ENCODE measurements at places on chromosomes 16 and 17. TPM values are rescaled to one million over a fixed set of nuclear protein-coding genes. Genes with fewer than 3 reads are reported as not detected.

- no peak for DNase-seq
Measured at GRCh38 chr17:52048137-52048898, 110.2 kb downstream of the CA10 start.

GRCh38 chr16:50257876-50258275 lies 8.5 kb upstream of the ADCY7 start:
- DNase-seq = no peak

Gene RAB26
- 1.1 TPM for total RNA-seq

Gene GGT6
- not detected for total RNA-seq

Gene TMIGD1
- not detected for total RNA-seq

GRCh38 chr16:54954220-54954619 lies 23.6 kb downstream of the IRX5 start:
- DNase-seq = no peak

DNA sequence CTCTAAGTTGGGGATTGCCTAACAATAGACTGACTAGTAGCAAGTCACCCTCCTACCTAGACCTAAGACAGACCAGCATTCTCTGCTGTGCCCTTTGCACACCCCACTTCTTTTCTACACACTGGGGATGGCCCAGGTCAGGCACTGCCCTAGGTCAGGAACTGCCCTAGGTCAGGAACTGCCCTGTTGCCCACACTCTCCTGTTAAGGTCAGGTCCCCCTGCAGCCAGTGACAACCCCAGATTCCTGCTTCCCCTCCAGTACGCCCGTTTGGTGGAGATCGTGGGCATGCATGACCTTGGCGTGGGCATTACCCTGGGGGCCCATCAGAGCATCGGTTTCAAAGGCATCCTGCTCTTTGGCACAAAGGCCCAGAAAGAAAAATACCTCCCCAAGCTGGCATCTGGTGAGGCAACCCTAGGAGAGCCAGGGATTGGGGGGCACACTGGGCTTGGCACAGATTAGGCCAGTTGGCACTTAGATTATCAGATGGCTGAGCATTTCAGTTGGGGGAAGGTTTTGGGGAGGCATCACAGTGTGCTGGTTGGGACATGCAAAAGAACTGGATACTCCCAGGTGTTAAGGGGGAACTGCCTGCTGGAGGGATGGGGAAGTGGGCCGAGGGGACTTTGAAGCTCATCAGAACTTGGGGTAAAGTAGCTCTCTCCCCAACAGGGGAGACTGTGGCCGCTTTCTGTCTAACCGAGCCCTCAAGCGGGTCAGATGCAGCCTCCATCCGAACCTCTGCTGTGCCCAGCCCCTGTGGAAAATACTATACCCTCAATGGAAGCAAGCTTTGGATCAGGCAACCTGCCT lies 1.7 kb downstream of the ACADVL start:
- DNase-seq = no peak

DNA sequence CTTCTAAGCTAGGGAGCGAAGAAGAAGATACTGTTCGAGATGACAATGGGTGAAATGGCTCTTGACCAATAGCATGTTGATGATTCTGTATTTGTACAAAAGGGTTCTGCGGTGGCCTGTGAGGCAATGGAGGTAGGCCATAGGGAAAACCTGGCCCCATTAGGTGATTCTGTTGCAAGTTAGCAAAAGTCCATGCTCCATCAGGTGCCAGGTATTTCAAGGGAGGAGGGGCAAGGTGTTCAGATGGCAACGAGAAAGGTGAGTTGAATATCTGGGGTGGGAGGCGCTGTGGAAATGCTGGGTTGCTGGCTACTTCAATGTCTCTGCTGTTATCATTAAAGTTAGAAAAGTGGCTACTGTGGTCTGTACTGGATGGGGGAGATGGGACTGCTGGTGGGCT lies 62.8 kb downstream of the CACNG1 start:
- no peak for DNase-seq

Gene TAC4
- total RNA-seq = not detected

- no peak for DNase-seq
Measured at GRCh38 chr17:79073706-79074088, 927 bp upstream of the ENGASE start.

- no peak for DNase-seq
Measured at GRCh38 chr17:37109731-37110710, 161.3 kb downstream of the AATF start.

DNA sequence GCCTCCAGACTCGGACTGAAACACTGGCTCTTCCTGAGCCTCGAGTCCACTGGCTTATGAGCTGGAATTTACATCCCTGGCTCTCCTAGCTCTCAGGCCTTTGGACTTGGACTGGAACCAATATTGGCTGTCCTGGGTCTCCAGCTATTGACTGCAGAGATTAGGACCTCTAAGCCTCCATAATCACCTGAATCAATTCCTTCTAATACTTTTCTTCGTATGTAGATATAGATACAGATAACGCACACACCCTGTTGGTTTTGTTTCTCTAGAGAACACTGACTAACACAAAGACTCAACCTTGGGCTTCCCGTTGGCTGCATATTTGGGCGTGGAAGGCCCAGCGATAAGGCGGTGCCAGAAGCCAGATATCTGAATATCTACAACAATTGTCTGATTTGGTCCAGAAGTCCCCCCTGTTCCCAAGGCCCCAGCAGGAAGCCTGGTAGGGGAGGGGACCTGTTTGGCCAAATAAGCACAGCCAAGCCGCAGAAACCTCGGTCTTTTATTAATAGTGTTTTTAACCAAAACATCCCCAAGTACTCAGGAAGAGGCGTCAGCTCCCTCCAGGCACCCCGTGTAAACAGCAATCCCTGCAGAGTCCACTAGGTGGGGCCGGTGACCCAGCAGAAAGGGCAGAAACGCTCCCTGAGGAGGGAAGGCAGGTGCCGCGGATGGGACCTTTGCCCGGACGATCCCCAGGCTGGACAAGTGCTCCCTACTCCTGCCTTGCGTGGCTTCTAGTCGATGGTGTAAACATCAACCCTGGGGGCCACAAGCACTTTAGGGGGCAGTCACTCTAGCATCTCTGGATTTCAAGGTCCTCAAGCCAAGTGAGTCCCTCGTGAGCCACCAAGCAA lies 57.0 kb downstream of the ABR start:
- peak; percentile 58 for DNase-seq

DNA sequence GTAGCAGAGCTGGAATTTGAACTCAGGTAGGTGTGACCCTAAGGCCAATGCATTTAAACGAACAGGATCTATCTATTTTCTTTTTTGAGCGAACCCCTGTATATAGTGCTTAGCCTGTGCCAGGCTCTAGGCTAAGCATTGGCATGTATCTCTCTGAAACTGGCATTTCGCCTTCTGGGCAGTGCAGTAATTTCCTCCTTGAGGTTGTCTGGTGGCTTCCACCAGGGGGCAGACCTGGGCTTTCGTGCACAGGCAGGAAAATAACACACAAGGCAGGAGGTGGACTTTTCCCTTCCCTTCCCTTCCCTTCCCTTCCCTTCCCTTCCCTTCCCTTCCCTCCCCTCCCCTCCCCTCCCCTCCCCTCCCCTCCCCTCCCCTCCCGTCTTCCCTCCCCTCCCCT lies 34.4 kb upstream of the PRKCB start:
- peak; percentile 51 for DNase-seq

Gene RUNDC3A
- total RNA-seq = under 0.01 TPM

GRCh38 chr17:58541249-58541648 lies 26.8 kb upstream of the MTMR4 start:
- no peak for DNase-seq

DNA sequence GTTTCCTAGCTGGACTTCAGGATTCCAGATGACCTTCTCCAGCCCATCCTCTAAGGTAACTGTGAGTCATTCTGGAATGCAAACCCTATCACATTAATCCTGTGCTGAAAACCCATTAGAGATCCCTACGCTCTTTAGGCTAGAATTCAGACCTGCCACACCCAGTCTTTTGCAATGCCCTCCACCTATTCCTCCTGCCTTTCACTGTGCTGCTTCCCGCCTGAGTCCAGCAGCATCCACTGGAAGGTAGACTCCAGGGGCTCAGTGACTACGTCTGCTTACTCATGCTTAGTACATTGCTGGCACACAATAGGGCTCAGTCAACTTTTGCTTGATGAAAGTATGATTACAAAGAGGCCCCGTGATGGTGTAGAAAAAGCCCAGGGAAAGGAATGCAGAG lies 121.1 kb downstream of the SPACA3 start:
- DNase-seq = peak; percentile 18

- no peak for DNase-seq
Measured at GRCh38 chr16:1530349-1530882, 3.0 kb upstream of the TMEM204 start.

GRCh38 chr16:2223942-2224486 lies 623 bp downstream of the E4F1 start:
- DNase-seq = peak; percentile 42

Gene ZSCAN10
- total RNA-seq = not detected
